ENCODE measurements at places on chromosomes 1 and 21.
A peak's percentile ranks its signal among the peaks of the same experiment; 100 is the strongest.

DNA sequence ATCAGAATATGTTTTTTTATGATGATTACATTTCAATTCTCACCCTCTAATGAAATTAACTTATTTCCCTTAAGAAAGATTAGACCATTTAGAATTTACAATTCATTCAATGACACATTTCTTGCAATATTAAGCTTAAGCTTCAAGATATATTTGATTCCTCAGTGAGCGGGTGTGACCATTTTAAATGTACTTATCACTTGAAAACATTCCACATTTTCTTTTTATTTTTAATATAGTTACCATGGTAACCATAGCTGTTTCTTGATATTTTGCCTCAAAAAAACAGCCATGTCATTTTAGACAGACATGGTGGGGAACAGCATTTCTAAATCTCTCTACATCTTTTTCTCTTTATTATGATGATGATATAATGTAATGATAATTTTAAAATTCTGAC lies 1029.0 kb upstream of the B3GALT2 start:
- no peak for DNase-seq

DNA sequence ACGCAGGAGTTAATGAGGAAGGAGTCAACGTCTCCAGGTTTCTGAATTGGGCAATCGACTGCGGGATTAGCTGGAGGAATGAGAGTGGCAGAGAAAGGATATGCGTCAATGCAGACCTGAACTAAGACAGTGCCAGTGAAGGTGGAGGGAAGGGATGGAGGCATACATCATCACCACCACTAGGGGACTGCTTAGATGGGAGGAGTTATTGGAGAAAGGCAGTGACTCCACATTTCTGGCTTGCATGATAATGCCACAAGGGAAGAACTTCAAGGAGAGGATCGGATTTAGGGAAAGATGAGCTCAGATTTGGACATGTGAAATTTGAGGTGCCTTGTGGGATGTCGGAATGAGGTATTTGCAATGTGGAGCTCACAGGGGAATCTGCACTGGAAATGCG lies 17.5 kb downstream of the VASH2 start:
- peak; percentile 16 for DNase-seq

DNA sequence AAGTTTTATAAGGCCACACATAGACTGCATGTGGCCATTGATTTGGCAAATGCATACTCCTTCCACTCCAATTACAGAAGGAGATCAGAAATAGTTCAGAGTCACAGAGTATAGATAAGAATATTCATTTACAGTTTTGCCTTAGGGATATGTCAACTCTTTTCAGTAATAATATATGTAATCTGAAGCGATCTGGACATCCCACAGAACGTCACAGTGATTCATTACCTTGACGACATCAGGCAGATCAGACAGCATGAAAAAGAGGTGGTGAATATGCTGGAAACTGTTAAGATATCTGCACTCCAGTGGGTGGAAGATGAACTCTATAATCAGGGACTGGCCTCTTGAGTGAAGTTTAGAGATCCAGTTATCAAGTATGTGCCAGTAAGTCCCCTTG lies 240.4 kb downstream of the DPYD start:
- no peak for DNase-seq

GRCh38 chr1:74468982-74469603 lies 43.3 kb downstream of the LRRC53 start:
- peak; percentile 16 for DNase-seq

DNA sequence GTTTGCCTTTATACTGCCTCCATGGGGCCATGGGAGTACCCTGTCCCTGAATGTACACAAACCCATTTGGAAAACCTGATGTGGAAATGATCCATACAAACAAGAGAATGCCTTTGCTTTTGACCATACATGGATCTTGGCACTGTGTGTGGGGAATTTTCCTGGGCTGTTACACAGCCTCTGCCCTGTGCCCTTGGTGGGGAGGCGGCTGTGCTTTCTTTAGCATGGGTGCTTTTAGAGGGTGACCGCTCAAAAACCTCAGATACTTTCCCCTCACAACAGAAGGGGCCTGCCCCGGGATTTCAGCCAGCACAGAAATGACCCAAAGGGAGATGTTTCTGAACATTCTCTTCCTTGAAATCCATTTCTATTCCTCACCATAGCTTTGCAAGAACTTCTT lies 194.8 kb downstream of the LMO4 start:
- no peak for DNase-seq

DNA sequence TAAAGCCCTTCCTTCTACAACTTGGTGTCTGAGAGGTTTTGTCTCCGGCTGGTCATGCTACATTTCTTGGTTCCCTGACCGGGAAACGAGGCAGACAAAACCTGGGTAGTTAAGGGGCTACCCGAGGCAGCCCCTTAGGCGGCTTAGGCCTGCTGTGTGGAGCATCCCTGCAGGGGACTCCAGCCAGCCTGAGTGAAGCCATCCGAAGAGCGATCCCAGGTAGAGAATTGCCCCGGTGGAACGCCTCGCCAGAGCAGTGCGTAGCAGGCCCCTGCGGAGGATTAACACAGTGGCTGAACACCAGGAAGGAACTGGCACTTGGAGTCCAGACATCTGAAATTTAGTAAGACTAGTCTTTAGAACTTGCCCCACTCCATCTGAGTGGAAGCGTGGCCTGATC lies 21.2 kb upstream of the MYOCOS start:
- no peak for DNase-seq

DNA sequence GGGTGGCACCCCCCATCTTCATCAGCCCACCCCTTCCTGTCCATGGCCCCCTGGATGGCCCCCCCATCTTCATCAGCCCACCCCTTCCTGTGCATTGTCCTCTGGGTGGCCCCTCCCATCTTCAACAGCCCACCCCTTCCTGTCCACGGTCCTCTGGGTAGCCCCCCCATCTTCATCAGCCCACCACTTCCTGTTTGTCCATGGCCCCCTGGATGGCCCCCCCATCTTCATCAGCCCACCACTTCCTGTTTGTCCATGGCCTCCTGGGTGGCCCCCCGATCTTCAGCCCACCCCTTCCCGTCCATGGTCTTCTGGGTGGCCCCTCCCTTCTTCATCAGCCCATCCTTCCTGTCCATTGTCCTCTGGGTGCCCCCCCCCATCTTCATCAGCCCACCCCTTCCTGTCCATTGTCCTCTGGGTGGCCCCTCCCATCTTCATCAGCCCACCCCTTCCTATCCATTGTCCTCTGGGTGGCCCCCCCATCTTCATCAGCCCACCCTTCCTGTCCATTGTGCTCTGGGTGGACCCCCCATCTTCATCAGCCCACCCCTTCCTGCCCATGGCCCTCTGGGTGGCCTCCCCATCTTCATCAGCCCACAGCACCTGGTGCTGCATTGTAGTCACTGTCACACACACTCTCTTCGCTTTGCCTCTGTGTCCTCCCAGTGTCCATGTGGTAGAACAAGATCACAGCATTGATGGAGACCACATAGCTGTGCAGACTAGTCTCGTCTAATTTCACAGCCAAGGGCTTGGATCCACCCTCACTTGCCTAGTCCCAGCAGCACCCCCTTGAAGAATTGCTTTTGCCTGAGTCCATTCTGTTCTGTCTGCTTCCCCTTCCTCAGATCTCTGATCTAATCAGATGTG lies 95.9 kb downstream of the PCBP3 start:
- no peak for DNase-seq

- DNase-seq, result no peak
Measured at GRCh38 chr1:115911294-115911693, 65.0 kb upstream of the SLC22A15 start.

GRCh38 chr1:201877877-201878401 lies 10.8 kb upstream of the SHISA4 start:
- no peak for DNase-seq

DNA sequence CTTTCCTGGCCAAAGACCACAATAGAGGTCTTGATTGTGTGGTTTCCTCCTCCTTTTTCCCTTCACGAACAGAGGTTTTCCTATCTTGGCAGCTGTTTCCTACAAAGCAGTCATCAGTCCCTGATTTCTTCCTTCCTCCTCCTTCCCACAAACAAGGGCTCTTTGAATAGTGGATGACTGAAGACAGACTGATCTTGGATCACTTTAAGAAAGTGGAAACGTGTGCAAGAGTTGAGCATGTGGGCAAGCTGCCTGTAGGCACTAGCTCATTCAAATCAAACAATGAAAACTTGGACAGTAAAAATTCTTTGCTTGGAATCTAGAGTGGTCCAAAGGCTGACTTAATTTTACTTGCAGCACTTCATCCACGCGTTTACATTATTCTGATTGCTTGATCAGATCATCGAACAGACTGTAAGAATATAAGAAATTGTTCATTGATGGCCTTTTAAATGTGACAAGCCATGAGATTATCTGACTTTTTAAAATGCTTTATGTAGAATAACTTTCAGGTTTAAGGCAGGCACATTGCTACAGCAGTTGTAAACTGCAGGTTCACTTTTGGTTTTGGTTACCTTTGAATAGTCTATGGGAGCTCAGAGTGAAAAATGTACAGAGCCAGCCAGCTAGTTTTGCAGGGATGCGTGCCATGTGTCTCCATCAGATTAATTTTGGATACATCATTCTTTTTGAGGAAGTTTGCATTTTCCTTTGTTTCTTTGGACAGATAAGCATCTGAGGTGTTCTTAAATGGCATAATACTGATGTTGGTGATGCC lies 34.4 kb downstream of the ADGRL2 start:
- DNase-seq, result peak; percentile 33

- DNase-seq, result no peak
Measured at GRCh38 chr1:114482585-114482984, 28.4 kb downstream of the TRIM33 start.

- DNase-seq, result peak; percentile 48
Measured at GRCh38 chr1:63813829-63814277, 40.0 kb downstream of the ROR1 start.

DNA sequence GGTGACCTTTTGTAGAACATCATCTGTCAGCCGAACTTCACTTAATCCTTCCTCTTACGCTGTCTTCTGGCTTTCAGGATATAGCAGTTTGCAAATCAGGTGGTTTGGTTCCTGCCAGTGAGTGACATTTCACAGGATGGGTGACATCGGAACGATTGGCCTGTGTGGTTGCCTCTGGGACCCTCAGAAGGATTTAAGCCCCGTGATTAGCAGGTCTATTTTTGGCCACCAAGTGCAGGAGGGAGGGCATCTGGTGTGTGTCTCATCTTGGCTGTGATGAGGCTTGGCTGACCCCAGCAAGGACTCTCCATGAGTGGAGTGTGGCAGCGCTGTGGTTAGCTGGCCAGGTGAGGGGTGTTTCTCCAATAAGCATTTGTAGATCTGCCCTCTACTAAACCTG lies 407.6 kb upstream of the VAMP3 start:
- DNase-seq, result no peak

- DNase-seq, result no peak
Measured at GRCh38 chr21:38643404-38644023, 145.2 kb upstream of the ERG start.

DNA sequence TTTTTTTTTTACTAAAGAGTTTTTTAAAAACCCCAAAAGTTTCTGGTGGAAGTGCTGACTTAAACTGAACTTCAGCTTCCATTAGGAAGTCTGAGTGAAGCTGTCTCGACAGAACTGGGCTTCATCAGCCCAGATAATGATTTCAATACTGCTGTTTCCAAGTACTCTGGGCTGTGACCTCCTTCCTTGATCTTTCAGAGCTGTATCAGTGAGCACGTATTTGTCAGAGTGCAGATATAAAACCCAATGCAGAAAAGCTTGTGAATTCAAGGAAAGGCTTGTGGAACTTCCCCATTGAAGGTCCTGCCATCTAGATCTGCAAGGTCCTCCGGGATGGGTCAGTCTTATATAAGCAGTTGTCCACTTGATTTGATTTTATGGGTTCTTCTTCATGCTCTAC lies 50.1 kb upstream of the RGS21 start:
- DNase-seq, result no peak

GRCh38 chr1:209805875-209806760 lies at the start of gene IRF6:
TSS of gene IRF6 (minus strand) at chr1:209806142. CDS start at chr1:209801413, 4,729 bp downstream.
- DNase-seq, result peak; percentile 51

DNA sequence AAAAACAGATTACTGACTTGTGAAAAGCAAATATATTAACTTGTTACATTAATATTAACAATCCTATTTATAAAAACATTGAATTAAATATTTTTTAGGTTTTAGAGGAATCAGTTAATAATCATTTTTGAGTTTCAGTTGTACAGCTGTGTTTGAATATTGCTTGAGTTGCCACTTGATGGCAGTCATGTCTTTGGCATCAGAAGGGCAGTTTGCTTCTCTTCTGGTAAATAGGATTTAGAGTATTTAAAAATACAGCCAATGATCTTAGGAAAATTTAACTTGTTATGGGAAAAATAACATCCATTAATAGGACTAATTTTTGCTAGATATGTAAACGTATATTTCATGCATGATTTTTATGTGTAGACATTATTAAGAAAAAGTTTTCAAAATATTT lies 234.1 kb downstream of the NCAM2 start:
- DNase-seq, result peak; percentile 62

DNA sequence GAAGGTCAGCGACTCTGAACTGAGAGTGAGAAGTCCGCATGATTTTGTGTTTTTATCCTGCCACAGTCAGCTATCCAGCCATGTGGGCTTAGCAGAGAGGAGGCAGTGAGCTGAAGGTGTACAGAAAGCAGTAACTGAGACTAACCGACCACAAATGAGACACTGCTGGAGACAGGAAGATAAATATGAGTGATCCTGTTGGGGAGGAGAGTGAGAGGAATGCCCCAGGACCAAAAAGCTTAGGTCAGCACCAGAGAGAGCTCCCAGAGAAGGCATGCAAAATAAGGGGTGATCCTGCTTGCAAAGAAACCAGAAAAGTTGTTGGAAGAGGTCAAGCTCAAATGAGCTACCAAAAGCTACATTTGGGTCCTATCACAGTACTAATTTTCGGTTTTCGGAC lies 63.7 kb downstream of the HLCS start:
- no peak for DNase-seq

- no peak for DNase-seq
Measured at GRCh38 chr1:92969517-92969916, 8.3 kb upstream of the DIPK1A start.

GRCh38 chr21:38811257-38811656 lies 5.5 kb downstream of the ETS2 start:
- DNase-seq, result peak; percentile 81

- no peak for DNase-seq
Measured at GRCh38 chr1:55552636-55553035, 337.5 kb upstream of the USP24 start.

DNA sequence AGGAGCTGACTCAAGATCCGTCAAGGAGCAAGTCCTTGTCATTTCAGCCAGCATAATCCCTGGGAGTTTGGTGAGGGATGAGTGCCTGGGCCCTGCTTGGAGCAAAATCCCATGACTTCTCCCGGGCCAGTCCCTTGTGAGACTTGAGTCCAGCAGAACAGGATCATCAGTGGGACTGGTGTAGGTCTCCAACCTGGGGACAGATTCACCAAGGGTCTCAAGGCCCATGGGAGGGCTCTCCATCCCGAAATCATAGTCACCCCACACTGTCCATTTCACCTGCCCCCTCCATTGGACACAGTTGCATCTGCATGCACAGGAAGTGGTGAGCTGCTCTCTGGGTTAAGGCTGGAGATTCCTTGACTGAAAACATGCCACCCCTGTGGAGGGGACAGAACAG lies 178.2 kb downstream of the FOXD2 start:
- DNase-seq, result no peak

- DNase-seq, result no peak
Measured at GRCh38 chr1:221514806-221515205, 227.1 kb downstream of the DUSP10 start.
